Smooth muscle cell of trachea (primary cell): ENCODE measurements at places on chromosomes 3 and 15. TPM values are rescaled to one million over a fixed set of nuclear protein-coding genes. Genes with fewer than 3 reads are reported as not detected.

Gene NDUFB4
- 25.9 and 44.0 TPM in 2 replicates for total RNA-seq

Gene STIMATE
- 9.9 and 19.0 TPM in 2 replicates for total RNA-seq

Gene CIB1
- 28.9 and 31.9 TPM in 2 replicates for total RNA-seq

Gene TMIE
- total RNA-seq = under 0.01 TPM in 1 of 2 replicates, not detected in the other

Gene BMF
- total RNA-seq = 4.8 and 6.4 TPM in 2 replicates

Gene TAGLN3
- 0.87 and 0.99 TPM in 2 replicates for total RNA-seq

Gene PLSCR2
- not detected in 2 replicates for total RNA-seq

Gene NSUN3
- total RNA-seq = 11.4 and 15.7 TPM in 2 replicates

Gene ERC2
- under 0.01 and 0.44 TPM in 2 replicates for total RNA-seq

Gene MED12L
- 0.33 and 0.44 TPM in 2 replicates for total RNA-seq

Gene SERPINI1
- total RNA-seq = 4.5 TPM in 2 replicates

Gene AGBL1
- total RNA-seq = not detected in 2 replicates

Gene ZNF860
- 0.17 and 1.0 TPM in 2 replicates for total RNA-seq

Gene DGKG
- 0.17 and 0.87 TPM in 2 replicates for total RNA-seq

Gene NPAP1
- total RNA-seq = not detected in 2 replicates

Gene EDEM1
- 27.5 and 36.5 TPM in 2 replicates for total RNA-seq

Gene ANKRD63
- not detected in 2 replicates for total RNA-seq

Gene SAMD7
- not detected in 2 replicates for total RNA-seq

Gene PP2D1
- not detected in 2 replicates for total RNA-seq

Gene GNAT1
- not detected in 2 replicates for total RNA-seq

Gene CAPN3
- 1.0 and 2.8 TPM in 2 replicates for total RNA-seq

Gene TLR9
- under 0.01 and 0.17 TPM in 2 replicates for total RNA-seq

Gene AADACL2
- total RNA-seq = not detected in 2 replicates

Gene EFCAB12
- total RNA-seq = under 0.01 and 0.15 TPM in 2 replicates

Gene CACNA2D2
- total RNA-seq = not detected in 2 replicates

Gene IMPG2
- 0.29 and 0.33 TPM in 2 replicates for total RNA-seq

Gene NAALADL2
- 19.2 and 19.7 TPM in 2 replicates for total RNA-seq

Gene EPHA3
- total RNA-seq = 1.5 and 3.3 TPM in 2 replicates

Gene MAP1A
- 150 and 180 TPM in 2 replicates for total RNA-seq

Gene TXNRD3
- 8.3 and 10.3 TPM in 2 replicates for total RNA-seq

Gene CLEC3B
- 12.1 and 32.3 TPM in 2 replicates for total RNA-seq

Gene RYK
- total RNA-seq = 95.1 and 98.6 TPM in 2 replicates

Gene HEG1
- 76.1 and 113 TPM in 2 replicates for total RNA-seq

Gene PYGO1
- total RNA-seq = 9.0 and 11.2 TPM in 2 replicates

Gene ELL3
- total RNA-seq = 3.3 and 7.4 TPM in 2 replicates

Gene KBTBD12
- total RNA-seq = not detected in 2 replicates
